CD4-positive, alpha-beta T cell treated with Interleukin-6 for 4 hours (primary cell): ENCODE measurements at places on chromosomes 5 and 9.

DNA sequence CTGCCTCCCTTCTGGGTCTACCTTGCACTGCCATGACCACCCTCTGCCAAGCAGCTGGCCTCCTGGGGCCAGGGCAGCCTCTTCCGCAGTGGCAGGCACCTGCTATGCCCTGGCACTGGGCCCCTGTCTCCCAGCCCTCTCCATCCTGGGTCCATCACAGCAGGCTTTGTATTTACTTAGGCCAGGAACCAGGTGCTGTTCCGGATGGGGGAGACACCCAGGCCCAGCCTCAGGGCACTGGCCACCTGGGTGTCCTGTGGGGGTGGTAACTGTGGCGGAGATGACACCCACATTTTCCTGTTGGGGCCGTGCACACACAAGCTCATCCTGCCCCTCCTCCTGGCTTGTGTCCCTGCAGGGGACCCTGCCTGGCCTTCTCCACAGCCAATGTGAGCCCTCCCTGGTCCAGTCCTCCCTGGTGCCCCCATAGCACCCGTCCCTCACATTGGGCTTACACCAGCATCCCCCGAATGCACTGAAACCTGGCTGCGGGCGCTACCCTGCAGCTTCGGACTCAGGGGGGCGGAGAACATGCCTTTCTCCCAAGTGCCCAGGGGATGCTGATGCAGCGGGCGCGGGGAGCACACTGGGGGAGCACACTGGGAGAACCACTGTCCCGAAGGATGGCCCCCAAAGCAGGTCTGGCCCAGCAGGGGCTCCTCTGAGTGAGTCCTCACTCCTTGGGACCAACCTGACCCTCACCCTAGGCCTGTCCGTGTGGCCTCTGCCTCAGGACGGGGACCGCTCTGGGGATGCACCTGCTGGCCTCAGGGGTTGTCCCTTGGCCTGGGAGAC, 17.9 kb downstream of the FAM163B start:
- DNase-seq = no peak

- no peak for DNase-seq
Measured at GRCh38 chr5:118788351-118788750, 200.0 kb downstream of the DTWD2 start.

- no peak for DNase-seq
Measured at GRCh38 chr5:178450121-178451028, 139.8 kb downstream of the COL23A1 start.

- no peak for DNase-seq
Measured at GRCh38 chr5:84568171-84568570, 183.5 kb upstream of the EDIL3 start.

DNA sequence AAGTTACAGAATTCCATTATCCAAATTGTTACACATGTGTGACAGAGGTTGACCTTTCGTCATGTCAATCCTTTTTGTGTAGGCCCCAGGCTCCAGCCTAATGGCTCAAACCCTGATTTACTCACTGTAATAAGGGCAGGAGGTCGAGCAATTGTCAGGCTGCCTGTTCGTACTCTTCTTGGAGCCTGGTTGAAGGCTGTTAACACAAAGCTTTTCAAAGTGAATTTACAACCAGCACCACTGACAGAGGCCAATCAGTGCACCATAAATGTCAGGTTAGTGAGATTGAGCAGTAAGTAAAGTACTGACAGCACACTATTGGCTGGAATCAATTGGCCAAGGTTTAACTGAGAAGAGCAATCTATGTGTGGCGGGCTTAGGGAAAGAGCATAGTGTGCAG, 16.8 kb downstream of the PRDM6 start:
- no peak for DNase-seq

DNA sequence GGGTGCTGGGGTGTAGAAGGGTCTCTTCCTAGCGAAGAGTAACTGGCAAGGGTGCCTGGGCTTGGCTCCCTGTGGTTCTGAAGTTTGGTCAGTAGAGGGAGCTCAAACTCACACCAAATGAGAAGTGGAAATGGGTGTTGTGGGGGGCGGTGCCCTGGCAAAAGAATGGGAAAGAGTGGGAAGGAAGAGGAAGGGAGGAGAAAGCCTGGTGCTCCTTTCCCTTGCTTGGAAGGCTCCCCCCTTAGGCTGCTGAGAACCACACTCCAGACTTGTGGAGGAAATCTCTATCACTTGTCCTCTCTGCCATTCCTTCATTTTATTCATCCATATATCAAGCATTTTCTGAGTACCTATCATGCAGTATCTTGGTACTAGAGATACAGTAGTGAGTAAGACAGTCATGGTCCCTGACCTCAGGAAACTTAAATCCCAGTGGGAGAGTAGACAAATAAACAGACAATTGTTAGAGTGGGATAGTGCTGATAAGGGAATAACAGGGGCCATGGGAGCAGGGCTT, 13.0 kb downstream of the SLC4A9 start:
- peak; percentile 54 for DNase-seq

DNA sequence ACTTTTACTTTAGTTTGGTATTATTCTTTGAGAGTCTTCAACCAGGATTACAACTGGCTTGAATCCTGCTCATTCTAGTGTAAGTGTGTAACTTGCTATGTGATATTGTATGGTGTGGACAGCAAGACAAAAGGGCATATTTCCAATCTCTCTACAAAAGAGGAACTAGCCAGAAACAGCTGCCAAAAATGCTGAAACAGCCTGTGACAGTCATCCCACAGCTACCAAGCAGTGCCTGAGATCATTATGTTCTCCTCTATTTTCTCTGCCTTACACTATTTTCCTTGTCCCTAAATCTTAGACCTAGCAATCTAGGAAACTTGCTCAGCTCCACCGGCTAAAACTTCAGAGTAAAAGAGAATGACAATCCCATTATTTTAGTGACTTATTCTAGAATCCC, 42.8 kb downstream of the WDR41 start:
- DNase-seq = no peak

- no peak for DNase-seq
Measured at GRCh38 chr9:84988621-84989020, 319.1 kb downstream of the NTRK2 start.

DNA sequence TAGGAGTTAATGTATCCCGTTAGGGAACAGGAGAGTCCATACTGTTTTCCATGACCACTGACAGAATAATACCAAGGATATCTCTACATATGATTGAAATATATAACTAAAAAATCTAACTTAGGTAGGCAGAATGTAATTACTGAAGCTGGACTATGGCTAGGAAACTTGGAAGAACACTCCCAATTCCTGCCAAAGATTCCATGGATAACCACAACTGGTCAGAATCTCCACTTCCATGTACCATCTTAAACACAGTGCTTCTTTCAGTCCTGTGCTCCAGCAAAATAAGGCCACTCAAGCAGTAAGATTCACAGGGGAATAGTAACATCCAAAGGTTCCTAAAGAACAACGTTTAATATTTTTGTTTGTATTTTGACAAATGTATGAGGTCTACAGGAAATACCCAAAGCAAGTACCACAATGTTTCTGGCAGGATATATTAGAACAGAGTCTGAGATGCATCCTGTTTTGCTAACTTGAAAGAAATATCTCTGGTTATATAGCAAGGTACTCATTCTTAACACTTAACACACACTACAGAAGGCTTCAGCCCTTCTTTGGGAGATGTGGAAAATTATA, 295.0 kb downstream of the ADAMTS6 start:
- DNase-seq = no peak

DNA sequence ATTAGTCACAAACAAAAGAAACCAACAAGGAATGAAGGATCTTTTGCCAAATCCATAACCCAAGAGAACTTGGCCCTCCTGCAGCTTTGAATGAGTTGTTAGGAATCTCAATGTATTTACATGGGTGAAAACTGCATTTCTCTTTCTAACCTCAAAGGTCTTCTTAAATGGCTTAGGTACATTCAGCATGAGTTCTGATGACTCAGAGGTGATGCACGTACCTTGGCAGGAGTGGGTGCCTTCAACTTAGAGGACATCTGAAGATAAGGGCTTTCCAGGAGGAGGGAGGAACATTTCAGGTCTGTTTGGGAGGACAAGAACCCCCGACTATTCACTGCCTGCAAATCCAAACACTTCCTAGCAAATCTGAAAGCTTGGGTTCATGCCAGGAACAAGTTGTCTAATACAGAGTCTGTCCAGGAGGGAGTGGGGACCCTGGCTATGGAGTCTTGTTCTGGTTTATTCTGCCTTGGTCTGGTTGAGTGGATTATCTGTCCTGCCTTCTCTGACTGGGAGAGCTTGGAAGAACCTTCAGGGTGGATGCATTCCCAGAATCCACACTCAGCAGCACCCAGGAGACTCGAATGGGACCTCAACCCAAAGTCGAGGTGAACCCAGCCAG, 65.7 kb downstream of the IRX2 start:
- DNase-seq = no peak

DNA sequence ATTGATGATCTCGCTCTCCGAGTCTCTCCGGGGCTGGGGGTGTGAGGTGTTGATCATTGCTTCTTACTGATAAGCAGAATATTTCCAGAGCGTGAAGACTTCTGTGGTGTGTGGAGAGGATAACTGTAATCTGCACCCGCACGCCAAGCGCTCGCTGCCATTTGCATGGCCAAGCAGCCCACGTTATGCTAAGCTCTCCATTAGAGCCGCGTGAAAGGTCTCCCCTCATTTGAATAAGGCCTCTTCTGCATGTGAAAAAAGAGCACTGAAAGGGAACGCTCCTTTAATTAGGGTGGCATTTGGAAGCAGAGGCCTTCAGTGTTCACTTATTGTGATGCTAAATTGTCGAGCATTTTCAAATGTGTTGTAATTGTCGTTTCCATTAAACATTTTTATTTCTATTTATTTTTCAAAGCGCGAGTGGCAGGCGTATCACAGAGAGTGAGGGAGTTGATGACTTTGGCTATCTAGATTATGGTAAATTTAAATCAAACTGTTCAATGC, 163.6 kb upstream of the IRX2 start:
- DNase-seq = no peak

GRCh38 chr5:162800301-162800700, 637.1 kb upstream of the CCNG1 start:
- no peak for DNase-seq

DNA sequence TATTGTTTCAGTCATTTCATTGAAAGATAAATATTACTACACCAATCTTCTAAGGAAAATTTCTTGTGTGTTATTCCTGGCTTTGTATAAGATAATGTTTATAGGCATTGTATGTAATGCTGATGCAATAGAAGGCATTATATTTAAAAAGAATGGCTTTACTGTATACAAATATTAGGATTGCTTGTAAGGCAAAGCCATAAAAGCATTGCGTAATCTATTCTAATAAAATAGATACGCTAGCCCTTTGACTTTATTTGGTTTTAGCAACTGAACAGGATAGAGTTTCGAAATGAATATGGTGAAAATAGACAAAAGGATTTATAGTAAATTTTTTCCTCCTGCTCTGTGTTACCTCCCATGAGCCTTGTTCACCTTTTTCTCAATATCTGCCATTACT, 5.5 kb upstream of the LYSMD3 start:
- no peak for DNase-seq

DNA sequence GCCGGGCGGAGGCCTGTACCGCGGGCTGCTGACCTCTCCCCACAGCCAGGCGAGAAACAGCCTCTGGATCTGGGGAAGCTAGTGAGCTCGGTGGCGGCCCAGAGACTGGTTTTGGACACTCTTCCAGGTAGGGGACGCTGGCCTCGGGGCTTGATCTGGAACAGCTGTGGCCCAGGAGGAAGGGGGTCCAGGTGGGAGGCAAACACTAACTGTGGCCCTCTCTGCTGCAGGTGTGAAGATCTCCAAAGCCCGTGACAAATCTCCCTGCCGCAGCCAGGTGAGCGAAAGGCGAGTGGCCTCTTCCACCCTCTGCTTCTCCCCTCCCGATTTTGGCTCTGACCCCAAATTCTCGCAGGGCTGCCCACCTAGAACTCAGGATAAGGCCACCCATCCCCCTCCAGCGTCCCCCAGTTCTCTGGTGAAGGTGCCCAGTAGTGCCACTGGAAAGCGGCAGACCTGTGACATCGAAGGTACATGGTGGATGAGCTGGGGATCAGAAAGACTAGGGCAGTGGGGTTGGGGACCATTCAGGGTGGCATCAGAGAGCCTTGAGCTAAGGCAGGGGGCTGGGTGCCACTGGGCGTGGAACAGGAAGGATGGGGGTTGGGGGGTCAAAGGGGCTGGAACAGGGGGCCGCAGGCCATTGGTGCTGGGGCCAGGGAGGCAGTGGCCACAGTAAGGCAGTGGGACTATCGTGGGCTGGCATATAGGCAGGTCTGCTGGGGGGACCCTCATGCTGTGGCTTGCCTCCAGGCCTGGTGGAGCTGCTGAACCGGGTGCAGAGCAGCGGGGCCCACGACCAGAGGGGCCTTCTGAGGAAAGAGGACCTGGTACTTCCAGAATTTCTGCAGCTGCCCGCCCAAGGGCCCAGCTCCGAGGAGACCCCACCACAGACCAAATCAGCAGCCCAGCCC, 12.9 kb upstream of the SLC34A1 start:
- DNase-seq = no peak

GRCh38 chr5:102850503-102850902, 95.4 kb downstream of the PAM start:
- DNase-seq = no peak

GRCh38 chr5:135007749-135008363, 26.2 kb downstream of the PITX1 start:
- DNase-seq = no peak

DNA sequence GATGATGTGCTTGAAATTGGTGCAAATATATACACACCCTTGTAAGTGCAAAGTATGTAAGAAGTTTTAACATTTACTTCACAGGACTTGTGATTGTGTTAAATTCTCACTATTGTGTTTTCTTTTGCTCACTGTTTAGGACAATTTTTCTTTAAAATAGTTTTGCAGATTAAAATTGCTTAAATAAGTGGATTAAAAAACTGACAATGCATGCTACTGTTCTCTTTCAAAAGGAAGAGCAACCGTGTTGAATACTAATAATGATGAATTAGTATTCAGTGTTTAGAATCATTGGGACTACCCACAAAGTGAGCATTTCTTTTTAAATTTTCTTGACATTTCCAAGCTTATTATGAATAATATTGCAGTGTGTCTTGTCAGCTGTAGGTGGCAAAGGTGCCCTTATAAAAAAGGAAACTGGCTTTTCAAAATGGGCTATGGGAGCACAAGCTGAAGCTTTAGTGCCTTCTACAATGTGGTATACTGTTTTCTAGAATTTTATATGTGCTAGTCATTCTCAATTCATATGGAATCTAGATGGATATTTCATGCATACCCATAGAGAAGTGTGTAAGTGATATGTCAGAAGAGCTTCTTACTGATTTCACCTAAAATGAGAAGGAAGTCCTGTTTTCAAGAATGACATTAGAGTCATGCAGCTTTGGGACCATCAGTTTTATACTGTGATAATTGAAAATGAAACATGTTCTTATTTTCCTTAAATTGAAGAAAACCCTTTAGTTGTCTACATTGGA, 35.4 kb downstream of the SREK1 start:
- DNase-seq = no peak

GRCh38 chr5:37954561-37954960, 114.7 kb upstream of the GDNF start:
- no peak for DNase-seq

GRCh38 chr5:163770625-163771024, 265.2 kb downstream of the MAT2B start:
- no peak for DNase-seq

GRCh38 chr9:129282731-129283211, 104.7 kb upstream of the IER5L start:
- DNase-seq = no peak

DNA sequence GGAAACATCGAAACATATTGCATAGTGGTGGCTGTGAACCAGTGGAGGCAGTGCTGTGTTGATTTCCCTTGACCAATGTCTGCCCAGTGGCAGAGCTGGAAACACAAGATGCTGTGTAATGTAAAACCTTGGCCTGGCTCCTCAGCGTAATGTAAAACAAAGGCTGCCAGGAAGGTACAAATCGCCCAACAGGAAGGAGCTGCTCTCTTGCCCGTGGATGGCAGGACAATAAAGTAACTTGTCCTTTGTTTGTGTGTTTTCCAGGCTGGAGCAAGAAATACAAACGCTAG, 143.4 kb downstream of the PALM2AKAP2 start:
- no peak for DNase-seq

- DNase-seq = no peak
Measured at GRCh38 chr5:167177736-167178135, 1113.7 kb upstream of the WWC1 start.
